Mesendoderm (in vitro differentiated cells): ENCODE measurements at places on chromosomes 3 and 15.
A peak's percentile ranks its signal among the peaks of the same experiment; 100 is the strongest.

DNA sequence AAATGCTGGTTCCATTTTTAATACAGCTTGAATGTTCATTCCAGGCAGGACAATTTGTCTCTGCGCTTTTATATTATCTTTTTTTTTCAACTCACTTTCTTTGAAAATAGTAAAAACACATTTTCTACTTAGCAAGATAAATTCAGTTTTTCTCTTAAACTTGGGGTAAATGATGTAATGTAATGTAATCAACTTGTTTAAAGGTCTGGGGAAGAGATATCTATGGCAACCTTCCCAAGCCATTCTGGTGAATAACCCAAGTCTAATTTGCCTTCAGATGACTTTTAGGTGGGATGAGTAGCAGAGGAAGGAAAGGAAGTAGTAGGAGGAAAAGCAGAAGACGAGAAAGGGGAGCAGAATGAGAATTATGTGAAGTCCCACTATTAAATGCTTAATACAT, 335.1 kb downstream of the SV2B start:
- no peak for DNase-seq

DNA sequence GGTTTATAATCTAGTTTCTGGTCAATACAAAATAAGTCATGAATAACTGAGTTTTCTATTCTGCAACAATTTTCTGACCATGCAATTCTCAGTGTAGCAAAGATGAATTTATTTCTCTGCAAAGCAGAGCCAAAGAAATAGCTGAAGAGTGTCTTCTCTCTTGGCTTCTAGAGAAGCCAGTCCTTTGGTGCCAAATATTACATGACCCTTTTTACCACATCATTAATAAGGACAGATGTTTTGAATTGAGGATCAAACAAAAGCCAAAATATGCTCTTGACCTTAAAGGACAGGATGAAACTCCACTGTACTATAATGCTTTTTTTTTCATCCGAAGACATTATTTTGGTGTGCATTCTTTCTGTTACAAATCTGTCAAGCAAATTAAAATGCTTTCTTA, 40.2 kb upstream of the OSTN start:
- no peak for DNase-seq

GRCh38 chr3:29649815-29650547, 369.1 kb downstream of the RBMS3 start:
- no peak for DNase-seq

- no peak for DNase-seq
Measured at GRCh38 chr15:49692514-49693090, 71.8 kb downstream of the DTWD1 start.

DNA sequence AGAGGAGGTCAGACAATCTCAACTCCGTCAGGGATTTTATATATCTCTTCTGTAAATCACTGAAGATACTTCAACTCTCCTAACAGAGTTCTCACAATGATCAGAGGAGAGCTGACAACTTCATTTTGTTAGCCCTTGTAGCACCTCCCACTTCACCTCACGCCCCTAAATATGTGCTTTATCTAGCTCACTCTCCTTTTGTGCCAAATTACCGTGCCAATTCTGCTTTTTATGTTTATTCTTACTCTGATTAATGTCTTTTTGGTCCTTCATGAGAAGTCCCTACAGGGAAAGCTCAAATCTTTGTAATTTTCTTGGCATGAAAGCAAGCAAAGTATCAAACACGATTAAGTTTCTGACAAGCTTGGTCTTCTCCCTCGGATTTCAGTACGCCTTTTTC, 636.1 kb upstream of the NAALADL2 start:
- no peak for DNase-seq

- DNase-seq, result no peak
Measured at GRCh38 chr15:54011656-54012055, 33.4 kb downstream of the UNC13C start.

- DNase-seq, result no peak
Measured at GRCh38 chr15:89629829-89630228, 25.4 kb downstream of the KIF7 start.

DNA sequence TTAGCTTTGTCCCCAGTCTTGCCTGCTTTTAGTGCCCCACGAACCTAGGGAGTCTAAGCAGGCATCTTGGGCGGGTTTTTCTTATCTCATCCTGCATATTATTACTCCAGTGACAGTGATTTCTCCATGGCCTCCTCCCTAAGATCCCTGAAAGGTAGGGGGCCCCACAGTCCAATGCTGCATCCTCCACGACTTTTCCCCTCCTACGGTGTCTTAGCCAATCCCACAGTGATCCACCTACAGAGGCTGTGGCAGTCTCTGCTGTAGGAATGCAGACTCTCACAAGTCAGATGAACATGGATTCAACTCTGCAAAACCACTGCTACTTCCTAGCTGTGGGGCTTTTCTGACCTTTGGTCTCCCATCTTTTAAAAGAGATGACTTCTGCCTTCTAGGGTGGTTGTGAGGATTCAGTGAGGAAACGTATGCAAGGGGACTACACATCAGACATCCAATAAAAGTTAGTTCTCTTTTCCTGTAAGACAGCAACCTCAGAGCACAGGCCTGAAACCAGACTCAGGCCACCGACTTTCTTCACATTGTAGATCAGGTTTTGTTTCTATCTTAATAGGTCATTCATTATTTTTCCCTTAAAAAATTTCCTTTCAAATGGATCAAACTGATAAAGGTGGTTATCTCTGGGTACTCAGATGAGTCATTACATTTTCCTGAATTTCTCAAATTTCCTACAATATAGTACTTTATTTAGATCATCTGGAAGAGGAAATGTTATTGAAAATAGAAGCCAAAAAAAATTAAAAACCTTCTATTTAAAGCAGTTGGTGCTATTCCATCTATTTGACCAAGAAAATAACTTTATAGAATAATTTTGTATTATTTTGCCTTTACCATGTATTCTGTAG, 23.2 kb downstream of the ILDR1 start:
- peak; percentile 70 for DNase-seq

DNA sequence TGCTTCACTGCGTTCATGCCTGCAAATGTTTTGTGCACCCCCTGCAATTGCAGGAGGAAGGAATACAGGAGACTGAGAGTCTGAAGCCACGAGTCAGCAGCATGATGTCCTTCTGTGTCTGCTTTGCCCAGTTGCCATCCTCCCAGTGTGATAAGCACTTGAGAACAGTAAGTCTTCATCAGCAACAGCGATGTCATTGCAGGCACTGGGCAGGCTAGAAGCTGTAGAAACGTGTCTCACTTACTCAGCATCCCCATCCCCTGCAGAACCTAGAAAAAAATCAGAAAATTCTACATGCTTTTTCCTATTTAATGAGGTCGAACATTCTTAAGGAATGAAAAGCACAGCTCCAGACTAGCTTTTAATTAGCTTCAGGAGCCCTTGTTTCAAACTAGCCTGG, 156.5 kb upstream of the LPP start:
- no peak for DNase-seq

DNA sequence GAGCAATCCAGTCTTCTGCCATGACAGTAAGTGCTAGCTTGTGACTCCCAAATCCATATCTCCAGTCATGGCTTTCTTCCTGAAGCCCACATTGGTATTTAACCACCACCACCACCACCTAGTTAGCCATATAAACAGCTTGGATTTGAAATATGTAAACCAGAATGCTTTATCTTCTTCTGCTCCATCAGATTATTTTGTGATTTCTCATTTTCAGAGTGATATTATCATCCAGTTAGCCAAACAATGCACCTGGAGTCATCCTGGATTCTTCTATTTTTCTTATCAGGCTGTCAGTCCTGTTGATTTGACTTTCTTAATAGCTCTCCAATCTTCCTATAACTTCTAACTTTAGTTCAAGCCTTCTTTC, 124.3 kb upstream of the PTX3 start:
- no peak for DNase-seq

DNA sequence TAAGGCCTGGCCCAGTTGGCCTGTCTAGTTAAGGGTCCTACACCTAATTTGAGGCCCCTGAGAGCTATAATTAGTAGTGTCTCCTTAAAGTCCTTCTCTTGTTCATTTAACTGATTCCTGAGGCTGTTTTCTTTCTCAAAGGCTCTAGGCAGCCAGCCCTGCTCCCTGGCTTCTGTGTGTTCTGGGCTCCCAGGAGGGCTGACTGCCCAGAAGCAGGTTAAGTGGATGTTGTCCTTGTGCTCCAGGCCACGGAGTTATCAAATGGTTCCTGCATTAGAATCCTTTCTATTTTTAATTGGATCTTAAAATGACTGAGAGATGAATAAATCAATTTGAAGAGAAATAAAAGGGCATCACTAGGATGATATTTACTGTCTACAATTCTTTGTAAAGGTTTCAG, 140.0 kb downstream of the SNRK start:
- no peak for DNase-seq

- no peak for DNase-seq
Measured at GRCh38 chr3:46701181-46701939, at the start of gene TMIE. Gene TMIE (plus strand): TSS chr3:46701392. CDS start chr3:46701488, 96 bp downstream.
